Activated T-helper 1 cell treated with anti-CD3 and anti-CD28 coated beads, Interleukin-12 subunit alpha, Interleukin-12 subunit beta, Interleukin-2, Interleukin-4 antibody, amounts not matched to agents 30 ng/mL and 10 ng/mL and 1 ng/mL, durations not matched to agents 14 hours and 24 hours and 36 hours (primary cell): ENCODE measurements at places on chromosomes 12 and 14. TPM values are rescaled to one million over a fixed set of nuclear protein-coding genes. Genes with fewer than 3 reads are reported as not detected.
A peak's percentile ranks its signal among the peaks of the same experiment; 100 is the strongest.

CPNE6 gene
- not detected in 2 replicates for total RNA-seq

PMCH gene
- 3.1 and 4.3 TPM in 2 replicates for total RNA-seq

MORN3 gene
- total RNA-seq, result 0.41 and 0.61 TPM in 2 replicates

LUM gene
- not detected in 2 replicates for total RNA-seq

DUSP6 gene
- 108 and 115 TPM in 2 replicates for total RNA-seq

LGR5 gene
- total RNA-seq, result not detected in 2 replicates

FGF23 gene
- total RNA-seq, result not detected in 2 replicates

HELB gene
- 20.5 and 21.5 TPM in 2 replicates for total RNA-seq

ANO4 gene
- not detected in 2 replicates for total RNA-seq

ALDH1L2 gene
- 1.1 and 1.5 TPM in 2 replicates for total RNA-seq

FBXL14 gene
- total RNA-seq, result 19.4 and 20.4 TPM in 2 replicates

MAX gene
- total RNA-seq, result 135 and 137 TPM in 2 replicates

FAM181A gene
- total RNA-seq, result not detected in 2 replicates

GRCh38 chr14:37147310-37147880 is 25.0 kb downstream of the SLC25A21 start:
- DNase-seq, result no peak

DNA sequence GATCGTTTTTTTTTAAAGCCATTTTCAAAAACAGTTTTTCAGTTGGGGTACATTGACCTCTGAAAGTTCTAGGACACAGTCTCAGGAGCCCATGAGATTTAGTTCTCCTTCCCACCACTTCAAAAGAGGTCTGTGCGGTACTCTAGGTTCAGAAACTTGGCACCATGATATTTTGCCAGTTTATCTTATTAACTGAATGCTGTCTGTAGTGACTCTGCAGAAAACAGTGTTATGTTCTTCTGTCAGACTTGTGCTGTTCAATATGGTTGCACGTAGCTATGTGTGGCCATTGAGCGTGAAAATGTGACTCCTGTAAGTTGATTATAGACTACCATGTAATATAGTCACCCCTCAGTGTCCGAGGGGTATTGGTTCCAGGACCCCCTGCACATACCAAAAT is 35.9 kb downstream of the CRADD start:
- DNase-seq, result no peak

- no peak for DNase-seq
Observed at GRCh38 chr14:76201162-76201561, 49.4 kb downstream of the GPATCH2L start.

- no peak for DNase-seq
Observed at GRCh38 chr12:118312578-118312977, 60.1 kb downstream of the TAOK3 start.

DNA sequence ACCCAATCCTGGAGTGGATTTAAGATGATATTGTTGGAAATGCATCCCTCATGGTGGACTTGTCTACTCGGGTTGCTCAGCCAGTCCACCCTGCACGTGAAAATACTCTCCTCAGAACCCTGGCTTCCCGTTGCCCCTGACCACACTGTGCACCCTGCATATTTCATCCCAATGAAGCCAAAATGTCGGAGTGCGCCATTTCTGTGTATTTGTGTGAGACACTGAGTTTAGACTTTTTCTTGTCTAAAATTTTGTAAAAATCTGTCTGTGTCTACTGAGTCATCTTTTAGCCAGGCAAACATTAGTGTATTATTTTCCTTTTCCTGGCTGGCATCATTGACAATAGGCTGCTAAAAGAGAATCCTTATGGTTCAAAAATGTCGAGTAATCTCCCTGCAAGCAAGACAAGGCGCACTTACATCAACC is 485 bp upstream of the PNMA1 start:
- DNase-seq, result no peak

DNA sequence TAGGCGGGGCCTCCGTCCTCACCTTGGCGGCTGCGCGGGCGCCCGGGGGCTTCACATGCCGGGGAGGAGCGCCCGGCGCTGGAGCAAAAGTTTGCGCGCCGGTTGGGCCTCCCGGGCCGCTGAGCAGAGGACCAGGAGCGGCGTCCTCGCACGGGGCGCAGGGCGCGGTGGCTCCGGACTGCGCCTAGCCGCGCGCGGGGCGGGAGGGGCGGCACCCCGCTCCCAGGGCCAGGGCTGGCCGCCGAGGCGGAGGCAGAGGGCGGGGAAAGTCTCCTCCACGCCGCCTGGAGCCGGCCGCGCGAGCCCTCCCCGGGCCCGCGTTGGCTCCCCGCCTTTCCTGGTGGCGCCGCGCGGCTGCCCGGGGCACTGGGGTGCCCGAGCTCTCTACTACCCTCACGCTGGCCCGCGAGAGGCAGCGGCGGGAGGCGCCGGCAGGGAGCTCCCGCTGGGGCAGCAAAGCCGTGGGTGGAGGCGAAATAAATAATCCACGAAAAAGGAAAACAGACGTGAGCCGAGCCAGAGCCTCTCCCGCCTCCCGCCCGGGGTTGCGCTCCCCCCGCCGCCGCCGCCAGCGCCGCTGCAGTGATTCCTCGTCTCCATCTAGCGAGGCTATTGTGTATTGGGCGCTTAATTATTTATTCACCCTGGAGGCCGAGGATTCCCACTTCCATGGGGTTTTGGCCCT is 400 bp upstream of the PRIMA1 start:
- DNase-seq, result no peak

DNA sequence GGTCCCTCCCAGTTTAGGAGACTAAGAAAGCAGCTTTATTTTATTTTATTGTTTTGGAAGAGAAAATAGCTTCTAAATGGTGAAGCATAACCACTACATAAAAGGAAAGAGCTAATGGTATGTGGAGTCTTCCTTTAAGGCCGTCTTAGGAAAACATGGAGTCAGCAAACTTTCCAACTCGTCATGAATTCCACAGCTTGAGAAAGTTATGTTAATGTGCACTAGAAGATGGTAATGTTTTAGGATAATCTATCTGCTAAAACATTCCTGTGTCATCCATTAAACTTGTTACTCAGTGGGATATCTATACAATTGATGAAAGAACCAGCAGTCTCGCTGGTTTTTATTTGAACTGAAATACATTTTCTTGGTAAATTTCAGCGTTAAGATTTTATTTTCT is 448.4 kb upstream of the SEL1L start:
- no peak for DNase-seq

DNA sequence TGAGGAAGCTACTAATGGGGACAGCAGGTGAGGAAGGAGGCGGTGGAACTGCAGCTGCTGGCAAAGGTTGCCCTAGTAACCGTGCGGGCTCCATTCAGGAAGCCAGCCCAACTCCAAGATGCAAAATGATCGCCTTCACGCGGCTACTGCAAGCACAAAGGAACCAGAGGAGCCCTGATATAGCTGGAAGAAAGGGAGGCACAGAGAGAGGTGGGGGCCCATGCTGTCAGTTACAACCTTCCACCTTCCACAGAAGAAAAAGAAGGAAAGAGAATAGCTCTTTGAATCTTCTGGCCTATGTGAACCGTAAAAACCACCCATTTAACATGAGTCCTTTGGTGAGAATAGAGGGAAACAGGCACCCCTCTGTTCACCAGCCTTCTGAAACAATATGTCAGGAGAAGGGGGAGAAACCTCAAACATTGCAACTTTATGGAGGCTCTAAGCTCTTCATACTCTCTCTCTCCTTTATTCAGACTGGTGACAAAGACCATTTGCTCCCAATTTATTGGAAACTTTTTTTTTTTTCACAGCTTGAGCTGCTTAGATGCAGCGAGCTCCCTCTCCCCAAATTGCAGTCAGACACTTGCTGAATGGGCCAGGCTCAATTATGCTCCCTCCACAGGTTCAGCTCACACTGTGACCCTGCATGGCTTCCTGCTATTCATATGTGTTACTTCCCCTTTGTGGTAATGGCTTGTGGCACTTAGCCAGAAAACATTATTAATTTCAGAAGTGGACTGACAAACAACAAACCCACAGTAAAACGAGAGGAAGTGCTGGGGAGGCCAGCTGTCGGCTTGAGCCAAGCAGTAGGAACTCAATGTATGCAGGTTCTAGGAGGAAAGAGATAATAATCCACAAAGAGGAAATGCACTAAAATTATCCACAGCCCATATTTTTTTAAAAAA is 6.2 kb downstream of the DUSP6 start:
- DNase-seq, result peak; percentile 53

DNA sequence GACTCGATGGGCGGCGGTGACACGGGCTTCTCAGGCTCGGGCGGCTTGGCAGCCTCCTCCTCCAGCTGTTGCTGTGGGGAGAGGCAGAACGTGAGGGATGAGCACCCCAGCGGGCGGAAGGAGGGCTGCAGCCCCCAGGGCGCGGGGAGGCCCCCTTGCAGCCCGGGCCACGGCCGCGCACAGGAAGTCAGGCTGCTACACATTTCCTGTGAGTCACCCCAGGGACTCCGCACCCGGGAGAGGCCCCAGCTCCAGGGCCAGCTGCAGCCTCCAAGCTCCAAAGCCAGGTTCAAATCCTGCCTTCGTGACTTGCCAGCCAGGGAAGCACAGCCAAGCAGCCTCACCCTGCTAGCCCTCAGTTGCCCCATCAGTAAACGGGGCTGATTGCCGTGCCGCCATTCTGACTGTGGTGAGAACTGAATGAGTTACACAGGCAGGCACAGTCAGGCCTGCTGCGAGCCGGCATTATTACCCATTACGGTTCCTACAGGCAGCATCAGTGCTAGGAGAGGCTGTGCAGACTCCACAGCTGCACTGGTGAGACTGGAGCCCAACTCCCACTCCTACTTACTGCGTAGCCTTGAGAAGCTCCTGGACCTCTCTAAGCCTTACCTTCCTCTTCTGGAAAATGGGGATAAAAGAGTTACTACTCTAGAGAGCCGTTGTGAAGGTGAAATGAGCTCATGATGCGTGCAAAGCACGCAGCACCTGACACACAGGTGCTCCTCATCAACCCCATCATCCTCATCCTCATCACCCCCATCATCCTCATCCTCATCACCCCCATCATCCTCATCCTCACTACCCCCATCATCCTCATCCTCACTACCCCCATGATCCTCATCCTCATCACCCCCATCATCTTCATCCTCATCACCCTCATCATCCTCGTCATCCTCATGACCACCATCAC is 100.9 kb downstream of the NCOR2 start:
- peak; percentile 81 for DNase-seq

DNA sequence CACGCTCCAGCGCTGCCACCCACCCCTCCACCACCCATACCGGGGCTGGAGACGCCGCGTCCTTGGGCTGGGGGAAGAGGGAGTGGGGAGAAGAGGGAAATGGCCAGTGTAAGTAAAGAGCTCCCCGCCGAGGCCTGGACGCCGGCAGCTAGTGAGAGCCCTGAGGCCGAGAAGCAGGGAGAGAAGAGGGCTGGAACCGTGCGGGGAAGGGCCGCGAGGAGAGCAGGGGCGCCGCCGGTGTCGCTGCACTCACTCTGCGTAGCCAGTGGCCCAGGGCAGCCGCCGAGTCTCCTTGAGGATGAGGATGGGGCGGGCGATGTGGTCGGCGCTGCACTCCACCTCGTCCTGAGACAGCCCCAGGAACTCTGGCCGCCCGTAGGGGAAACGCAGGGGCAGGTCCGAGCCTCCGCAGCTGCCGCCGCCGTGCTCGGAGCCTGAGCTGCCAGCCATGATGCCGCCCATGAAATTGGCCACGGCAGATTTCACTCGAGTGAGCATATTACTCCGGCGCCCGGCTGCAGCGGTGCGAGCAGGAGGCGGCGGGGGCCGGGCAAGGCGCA is 631 bp downstream of the PPM1H start:
- DNase-seq, result peak; percentile 0

DNA sequence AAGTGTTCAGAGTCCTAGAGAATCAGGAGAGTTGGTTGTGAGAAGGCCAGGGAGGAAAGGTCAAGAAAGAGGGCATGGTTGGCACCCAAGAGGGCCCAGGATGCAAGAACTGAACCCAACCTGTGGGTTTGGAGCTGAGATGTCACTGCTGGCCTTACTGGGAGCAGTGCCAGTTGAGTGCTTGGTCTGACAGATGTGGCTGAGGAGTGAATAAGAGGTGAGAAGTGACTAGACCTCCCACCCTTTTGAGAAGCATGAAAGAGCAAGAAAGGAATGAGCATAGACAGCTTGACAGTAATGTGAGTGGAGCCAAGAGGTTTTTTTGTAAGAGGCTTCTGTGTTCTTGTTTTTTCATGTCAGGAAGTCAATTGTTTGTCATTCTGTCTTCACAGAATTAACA is 95.3 kb downstream of the FGD4 start:
- DNase-seq, result no peak

GRCh38 chr12:116881877-116882507 is 751 bp upstream of the HRK start:
- DNase-seq, result no peak

DNA sequence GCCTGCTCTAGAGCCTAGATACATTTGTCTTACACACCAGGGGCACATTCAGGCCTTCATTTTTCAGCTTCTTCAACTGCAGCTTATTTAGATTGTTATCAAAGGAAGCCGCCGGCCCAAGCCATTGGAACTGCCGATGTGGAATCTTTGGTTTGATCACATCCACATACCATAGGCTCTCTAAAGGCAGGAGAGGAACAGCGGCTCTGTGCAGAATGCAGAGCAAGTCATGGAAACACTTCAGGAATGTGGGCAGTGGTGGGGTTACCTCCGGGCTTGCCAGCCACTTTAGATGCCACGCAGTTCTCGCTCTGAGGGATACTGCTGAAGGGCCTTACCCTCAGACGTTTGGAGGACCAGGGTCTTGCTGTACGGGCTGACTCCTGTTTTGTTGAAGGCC is 53.4 kb upstream of the PYGL start:
- no peak for DNase-seq

DNA sequence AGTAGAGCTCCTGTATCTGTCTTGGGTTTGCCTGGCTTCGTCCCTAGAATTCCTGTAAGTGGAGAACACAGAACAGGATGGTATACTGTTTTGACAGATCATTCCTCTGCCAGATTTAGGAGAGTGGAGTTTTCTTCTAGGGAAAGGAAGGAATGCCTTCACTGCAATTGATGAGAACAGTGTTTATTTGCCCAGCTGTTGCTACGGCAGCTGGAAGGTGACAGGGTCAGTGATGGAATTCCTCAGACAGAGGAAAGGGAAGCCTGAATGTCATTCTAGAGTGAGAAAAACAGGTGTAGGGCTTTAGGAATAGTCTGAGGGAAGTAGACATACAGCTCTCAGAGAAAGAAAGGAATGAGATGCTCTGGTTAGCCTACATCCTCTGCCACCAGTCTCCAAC is 11.7 kb downstream of the CSRNP2 start:
- DNase-seq, result no peak

GRCh38 chr12:57529831-57530230 is 7.2 kb downstream of the MBD6 start:
- DNase-seq, result no peak

GRCh38 chr14:50551877-50552276 is 8.1 kb upstream of the ATL1 start:
- no peak for DNase-seq

- no peak for DNase-seq
Observed at GRCh38 chr14:35340616-35341453, 48.7 kb downstream of the PSMA6 start.
